Posterior cingulate gyrus (tissue), 11 donors: ENCODE measurements at places on chromosomes 7 and 10.

GRCh38 chr7:104480529-104480928 lies 152.1 kb downstream of the LHFPL3 start:
- no peak for DNase-seq

DNA sequence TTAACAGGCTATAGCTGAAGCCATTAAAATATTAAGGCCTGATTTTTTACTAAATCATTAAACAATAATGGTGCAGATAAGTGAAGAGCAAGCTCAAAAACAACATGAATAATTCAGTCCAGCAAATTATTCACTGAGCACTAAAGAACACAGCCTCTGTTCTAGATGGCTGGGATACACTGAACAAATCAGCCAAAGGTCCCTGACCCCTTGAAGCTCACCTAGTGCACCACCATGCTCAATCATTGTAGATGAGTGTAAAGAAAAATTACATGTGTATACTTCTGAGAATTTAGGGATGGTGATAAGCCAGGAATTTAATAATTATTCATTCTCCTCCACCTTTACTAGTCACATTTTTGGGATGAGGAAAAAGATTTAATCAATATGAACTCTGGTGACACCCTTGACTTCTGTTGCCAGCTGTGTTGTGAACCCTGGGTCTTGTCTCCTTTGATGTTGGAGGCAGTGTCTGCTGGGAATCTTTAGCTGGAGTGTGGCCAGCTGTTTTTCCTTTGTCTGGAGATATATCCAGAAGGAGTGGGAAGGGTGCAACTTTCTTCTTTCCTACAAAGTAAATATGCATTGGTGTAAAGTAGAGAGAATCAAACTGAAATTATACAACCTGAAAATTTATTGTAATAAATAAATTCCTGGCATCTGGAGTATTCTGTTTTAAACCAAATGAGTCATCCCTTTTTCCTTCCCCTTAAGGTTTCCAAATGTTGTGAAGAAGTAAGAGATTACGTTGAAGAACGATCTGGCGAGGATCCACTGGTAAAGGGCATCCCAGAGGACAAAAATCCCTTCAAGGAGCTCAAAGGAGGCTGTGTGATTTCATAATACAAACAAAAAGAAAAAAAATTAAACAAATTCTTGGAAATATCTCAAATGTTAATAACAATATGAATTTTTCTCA lies 4.0 kb downstream of the GNGT1 start:
- DNase-seq = no peak

DNA sequence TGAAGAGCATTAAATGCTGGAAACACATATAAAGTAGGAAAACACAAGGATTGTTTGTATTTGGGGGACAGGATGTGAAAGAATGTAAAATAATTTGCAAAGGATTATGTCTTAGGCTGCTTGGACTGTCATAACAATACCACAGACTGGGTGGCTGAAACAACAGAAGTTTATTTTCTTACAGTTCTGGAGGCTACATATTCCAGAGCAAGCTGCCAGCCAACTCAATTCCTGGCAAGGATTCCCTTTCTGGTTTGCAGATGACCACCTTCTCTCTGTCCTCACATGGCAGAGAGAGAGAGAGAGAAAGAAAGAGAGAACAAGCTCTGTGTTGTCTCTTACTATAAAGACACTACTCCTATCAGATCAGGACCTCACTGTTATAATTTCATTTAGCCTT lies 8.8 kb upstream of the LAMB4 start:
- no peak for DNase-seq

- no peak for DNase-seq
Measured at GRCh38 chr10:64486149-64486548, 964.9 kb downstream of the REEP3 start.

DNA sequence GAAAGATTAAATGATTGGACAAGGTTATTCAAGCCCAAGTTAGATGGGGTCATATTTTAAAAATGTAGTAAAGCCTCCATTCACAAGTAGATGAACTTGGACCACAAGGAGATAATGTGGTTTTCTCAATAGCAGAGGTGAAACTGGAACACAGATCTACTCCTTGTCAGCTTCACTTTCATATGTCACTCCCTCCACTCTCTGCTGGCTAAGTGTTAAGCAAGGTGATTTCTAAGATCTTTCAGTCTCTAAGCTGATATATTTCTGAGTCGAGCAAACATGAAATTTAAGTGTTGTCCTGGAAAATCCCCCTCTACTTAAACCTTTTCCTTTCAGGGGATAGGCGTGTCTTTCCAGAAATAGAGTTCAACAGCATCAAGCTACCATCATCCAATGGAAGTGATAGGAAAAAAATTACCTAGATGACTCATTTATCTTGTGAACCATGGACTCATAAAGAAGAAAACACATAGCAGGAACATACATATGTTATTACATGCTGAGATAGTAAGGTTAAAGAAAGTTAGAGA lies 275.0 kb downstream of the PTEN start:
- no peak for DNase-seq

DNA sequence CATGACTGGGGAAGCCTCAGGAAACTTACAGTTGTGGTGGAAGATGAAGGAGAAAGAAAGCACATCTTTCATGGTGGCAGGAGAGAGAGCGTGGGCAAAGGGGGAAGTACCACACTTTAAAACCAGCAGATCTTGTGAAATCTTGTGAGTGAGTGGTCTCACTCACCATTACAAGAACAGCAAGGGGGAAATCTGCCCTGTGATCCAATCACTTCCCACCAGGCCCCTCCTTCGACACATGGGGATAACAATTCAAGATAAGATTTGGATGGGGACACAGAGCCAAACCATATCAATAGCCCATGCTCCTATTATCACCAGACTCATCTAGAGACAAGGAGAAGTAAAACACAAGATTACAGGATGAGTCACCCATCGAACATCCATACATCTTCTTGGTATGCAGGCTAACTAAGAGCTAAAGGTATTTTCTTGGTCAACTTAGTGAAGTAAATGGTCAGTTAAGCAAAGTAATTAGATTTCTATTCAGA lies 55.3 kb upstream of the YAE1 start:
- no peak for DNase-seq

DNA sequence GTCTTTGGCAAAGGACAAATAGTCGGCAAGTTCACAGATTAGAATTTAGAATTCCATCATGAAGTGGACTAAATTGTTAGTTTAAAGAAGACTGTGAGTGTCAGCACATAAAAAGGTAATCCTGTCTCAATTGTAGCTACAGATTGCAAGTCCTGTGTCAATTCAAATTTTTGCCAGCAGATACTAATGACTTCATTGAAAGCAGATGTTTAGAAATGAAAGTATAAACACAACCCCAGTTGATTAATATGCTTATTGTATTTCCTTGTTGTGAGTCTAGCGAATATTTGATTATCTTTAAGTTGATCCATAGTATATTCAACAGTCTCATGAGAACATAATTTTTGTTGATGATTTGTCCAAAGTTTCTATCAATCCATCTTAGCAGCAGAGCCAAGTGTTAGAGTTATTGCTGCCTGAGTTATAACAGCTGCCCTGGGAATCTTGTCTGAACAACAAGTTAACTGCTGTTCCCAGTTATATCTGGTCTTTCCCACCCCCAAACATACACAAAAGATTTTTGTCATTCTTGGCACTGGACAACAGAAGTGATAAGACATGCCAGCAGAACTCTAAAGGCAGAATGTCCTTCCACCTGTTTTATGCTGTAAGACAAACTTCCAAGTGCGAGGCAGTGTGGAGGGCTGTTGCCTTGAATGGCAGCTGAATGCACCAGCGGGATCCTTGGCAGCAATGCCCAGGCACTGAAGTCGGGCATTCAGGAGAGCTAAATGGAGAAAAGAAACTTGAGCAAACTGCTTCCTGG lies 21.3 kb upstream of the HERPUD2 start:
- peak; percentile 66 for DNase-seq
